ENCODE measurements at places on chromosomes 12 and 14. TPM values are rescaled to one million over a fixed set of nuclear protein-coding genes. Genes with fewer than 3 reads are reported as not detected.
A peak's percentile ranks its signal among the peaks of the same experiment; 100 is the strongest.

GRCh38 chr14:58878439-58879139, 240.8 kb downstream of the DACT1 start:
- DNase-seq, result no peak

DNA sequence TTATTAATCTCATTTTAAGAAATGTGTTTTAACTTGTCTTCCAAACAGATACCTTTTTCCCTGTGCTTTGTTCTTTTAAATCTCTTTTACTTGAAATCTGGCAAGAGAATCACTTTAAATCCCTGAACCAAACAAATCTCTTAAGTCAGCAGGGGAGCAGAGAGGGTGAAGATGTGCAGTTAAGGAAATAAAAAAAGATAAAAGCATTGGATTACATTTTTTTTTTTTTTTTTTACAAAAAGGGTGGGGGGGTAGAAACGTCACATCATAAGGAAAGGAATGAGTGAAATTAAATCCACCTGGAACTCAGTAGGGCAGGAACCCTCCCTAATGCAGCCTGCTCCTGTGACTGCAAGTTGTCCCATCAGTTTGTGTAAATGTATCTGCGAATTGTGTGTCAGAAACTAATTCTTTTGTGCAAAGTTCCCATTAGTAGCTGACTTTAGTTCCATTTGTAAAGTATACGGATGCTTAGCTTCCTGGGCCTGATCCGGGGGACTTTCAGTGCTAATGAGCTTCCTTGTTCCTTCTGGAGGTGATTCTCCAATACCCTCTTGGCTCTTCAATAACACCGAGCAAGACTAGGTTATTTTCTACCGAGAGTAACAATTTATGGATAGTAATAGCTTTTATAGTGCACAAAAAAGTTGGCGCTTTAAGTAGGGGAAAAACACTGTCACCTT, 1.5 kb downstream of the TTC6 start:
- DNase-seq, result no peak

- no peak for DNase-seq
Measured at GRCh38 chr12:104709692-104710435, 248.2 kb downstream of the SLC41A2 start.

DNA sequence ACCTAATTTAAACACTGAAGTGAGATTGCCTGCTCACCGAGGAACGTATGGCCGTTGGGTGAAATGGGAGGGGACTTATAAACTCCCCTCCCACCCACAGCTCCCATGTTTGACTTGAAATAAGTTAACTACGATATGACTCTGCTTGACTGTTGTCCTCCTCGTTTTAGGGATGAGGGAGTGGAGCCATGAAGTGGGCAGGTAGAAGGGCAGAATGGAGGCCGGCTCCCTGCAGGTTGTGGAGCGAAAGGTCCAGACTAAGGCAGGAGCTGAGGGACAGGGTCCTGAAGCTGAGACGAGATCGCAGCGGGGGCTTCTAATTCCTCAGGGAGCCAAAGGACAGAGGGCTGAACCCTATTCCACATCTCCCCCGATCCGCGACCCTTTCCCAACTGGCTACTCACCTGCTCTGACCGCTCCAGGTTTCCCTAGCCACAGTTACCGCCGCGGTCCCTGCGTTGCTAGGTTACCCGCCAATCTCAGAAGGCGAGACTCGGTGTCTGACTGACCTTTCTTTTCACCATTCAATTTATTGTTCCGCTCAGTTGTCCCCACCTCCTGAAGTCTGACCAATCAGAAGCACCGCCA, 577 bp upstream of the TPCN1 start:
- DNase-seq, result no peak

GRCh38 chr12:109912855-109913321, 12.8 kb downstream of the TCHP start:
- DNase-seq, result no peak

DNA sequence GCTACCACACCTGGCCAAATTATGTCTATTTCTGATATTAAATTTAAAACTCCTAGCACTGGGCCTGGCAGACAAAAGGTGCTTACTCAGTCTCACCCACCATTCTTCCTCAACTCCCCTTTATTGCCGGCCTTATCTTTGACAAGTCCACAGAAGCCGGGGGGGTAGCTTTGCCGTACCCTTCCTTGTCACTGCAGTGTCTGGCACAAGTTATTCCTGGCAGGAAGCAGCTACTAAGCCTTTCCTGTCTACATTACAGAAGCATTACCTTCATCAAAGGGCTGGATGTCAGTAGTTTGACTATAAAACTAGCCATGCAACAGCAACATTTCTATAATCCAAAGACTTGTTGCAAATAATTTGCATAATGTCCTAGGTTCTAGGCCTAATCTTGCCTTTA, 127.1 kb downstream of the PRICKLE1 start:
- DNase-seq, result no peak

DNA sequence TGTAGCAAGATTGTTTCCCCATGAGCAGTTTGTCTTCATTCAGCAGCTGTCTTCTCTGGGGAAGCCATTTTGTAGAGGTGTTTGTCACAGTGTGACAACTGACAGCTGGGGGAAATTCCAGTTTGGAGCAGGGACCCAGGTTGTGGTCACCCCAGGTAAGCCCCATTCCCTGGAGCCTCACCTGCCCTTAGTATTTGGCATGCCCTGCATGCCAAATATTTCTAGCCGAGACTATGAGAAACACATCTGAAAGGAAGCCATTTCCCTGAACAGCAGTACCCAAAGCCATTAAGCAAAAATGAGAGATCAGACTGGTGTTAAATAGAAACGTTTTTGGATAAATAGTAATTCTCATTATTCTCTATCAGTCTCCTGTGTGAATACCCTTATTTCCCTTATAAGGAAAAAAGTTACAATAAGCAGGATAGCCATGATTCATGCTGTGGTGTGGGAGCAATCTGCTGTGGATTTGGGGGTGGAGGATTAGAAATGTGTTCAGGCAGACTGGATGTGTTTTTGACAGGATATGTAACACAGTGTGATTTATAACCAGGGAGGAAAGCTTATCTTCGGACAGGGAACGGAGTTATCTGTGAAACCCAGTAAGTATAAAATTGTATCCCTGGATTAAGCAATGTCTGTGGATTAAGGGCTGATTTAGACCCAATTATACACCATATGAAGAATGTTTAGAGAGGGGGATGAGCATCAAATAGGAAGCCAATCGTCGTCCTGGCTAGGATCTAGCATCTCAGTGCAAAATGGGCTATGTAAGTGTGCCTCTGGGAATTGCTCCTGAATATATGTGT, 68.9 kb downstream of the DAD1 start:
- peak; percentile 81 for DNase-seq

DNA sequence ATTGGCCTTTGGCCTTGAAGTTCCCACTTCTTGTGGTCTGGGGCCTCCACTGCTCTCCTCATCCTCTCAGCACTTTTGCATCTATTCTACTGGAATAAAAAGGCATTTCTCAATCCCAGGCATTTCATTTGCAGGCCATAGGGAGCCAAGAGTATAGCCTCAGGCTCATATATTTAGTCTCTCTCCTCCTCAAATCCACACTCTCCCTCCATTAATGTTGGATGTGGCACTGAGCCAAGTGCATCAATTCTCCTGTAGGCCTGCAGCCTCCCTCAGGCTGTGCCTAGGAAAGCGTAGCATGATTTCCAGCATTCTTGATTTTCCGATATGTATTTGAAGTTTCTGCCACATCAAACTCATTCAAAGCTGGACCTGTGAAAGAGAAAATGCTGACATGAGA, 211.5 kb upstream of the CPNE8 start:
- DNase-seq, result no peak

GRCh38 chr14:67167420-67168109, 21.7 kb upstream of the GARIN2 start:
- DNase-seq, result peak; percentile 37

GRCh38 chr14:95452176-95452892, 64.1 kb downstream of the SYNE3 start:
- no peak for DNase-seq

GRCh38 chr12:6696690-6697583, 3.7 kb downstream of the PIANP start:
- no peak for DNase-seq

DNA sequence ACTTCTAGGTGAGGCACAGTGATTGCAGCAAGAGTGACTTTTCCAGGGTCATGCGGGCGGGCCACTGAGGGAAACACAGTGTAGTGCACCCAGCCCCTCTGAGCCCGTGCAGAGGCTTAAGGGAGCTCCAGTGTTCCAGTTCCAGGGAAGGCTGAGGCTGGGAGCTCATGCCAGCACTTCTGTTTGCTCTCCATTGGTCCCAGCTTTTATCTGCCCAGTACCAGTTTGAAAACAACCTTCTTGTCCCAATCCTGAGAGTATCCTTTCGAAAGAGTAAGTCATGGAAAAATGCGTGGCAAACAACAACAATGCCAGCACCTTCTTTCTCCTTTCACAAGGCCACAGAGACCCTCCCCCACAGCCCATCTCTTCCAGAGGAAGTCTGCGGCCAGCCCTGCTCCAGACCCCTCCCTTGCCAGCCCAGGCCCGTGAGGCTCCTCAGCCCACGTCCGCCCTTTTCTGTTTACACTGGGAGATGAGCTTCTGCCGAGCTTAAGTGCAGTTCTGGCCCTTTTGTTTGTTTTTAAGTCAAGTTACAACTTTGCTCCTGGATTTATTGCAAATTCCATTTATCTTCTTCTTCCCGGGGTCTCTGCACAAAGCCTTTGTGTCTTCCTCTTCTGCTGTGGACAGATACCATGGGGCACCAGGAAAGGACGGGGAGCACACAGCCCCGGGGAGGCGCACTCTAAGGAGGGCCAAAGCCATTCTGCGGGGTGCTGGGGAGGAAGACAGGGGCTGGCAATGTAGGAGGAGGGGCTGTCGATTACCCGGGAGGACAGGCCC, 185.6 kb downstream of the ZFP36L1 start:
- no peak for DNase-seq

The HELB gene
- total RNA-seq, result 3.0 TPM

The GPR65 gene
- not detected for total RNA-seq

The KRT75 gene
- not detected for total RNA-seq

The CRACR2A gene
- 16.8 TPM for total RNA-seq

The NOC4L gene
- total RNA-seq, result 13.2 TPM

The NFE2 gene
- 1.2 TPM for total RNA-seq

Data from fibroblast of the aortic adventitia (primary cell).